ENCODE measurements at places on chromosomes 5 and 9.

DNA sequence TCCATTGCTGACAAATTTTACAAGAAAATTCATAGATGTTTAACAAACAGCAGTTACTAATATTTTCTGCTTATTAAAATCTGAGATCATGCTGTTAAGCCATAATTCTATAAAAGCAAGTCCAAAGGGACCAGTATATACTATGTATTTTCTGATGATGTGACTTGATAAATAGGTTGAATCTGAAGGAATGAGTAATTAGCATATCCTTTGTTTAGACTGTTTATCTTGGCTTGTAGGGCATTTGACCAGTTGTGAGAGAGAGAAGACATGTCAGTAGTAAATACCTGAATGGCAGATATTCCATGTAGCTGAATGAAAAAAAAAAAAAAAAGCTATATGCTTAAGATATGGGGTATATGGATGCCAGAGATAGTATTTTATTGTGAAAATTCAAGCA, 14.6 kb downstream of the CPEB4 start:
- DNase-seq = no peak

GRCh38 chr5:99000221-99000620, 71.4 kb upstream of the CHD1 start:
- DNase-seq = no peak

GRCh38 chr5:140566665-140567064, 2.0 kb downstream of the SLC35A4 start:
- DNase-seq = no peak

GRCh38 chr5:14068136-14068535, 75.0 kb upstream of the TRIO start:
- DNase-seq = no peak

DNA sequence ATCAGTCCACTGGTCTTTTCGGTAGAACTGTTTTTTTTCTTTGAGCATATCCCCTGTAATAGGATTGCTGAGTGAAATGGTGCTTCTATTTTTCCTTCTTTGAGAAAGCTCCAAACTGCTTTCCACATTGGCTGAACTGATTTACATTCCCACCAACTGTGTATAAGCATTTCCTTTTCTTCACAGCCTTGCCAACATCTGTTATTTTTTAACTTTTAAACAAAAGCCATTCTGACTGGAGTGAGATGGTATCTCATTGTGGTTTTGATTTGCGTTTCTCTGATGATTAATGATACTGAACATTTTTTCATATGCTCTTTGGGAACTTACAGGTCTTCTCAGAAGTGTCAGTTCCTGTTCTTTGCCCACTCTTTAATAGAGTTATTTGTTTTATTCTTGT, 764.7 kb downstream of the MTRR start:
- DNase-seq = no peak

DNA sequence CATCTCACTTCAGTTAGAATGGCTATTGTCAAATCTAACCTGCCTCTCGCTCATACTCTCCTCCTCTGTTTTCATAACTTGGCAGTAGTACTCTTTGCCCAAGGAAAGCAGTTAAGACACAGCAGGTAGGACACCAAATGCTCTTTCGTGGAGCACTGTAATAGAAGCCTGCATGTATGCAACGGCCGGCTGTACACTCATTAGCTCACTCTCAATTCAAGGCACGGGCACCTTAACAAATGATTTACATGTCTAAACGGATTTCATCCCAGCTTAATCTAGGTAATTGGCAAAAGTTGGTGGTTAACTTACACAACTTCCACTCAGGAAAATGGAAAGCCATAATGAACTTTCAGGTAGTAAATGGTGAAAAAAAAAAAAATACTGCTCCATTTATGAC, 14.9 kb downstream of the DEPDC1B start:
- DNase-seq = no peak

- no peak for DNase-seq
These were observed 29.3 kb downstream of the RNF20 start for GRCh38 chr9:101562966-101563365.

- DNase-seq = no peak
These were observed at the start of gene AHRR for GRCh38 chr5:321230-321725. TSS of gene AHRR (plus strand) at chr5:321714. CDS start at chr5:343903, 22,189 bp downstream.

DNA sequence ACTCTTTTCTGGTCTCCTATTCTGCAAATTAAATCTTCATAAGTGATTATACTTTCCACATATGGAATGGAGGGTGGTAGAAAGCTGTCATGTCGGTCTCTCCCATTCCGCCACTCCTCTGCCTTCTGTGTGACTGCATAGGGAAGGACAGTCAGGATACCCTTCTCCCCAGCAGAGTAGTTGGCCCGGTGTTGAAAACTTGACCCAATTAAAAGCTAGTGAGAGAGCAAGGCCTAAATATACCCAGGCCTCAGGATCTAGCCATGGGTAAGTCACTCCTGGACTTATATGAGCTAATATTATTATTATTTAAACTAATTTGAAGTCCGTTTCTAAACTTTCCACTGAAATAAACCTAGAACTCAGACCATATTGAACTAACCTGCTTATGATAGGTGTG, 194.8 kb downstream of the TSSK1B start:
- no peak for DNase-seq

- DNase-seq = no peak
These were observed 334.0 kb upstream of the PUM3 start for GRCh38 chr9:3177936-3178335.

- no peak for DNase-seq
These were observed 61.0 kb upstream of the FER start for GRCh38 chr5:108686676-108687075.

DNA sequence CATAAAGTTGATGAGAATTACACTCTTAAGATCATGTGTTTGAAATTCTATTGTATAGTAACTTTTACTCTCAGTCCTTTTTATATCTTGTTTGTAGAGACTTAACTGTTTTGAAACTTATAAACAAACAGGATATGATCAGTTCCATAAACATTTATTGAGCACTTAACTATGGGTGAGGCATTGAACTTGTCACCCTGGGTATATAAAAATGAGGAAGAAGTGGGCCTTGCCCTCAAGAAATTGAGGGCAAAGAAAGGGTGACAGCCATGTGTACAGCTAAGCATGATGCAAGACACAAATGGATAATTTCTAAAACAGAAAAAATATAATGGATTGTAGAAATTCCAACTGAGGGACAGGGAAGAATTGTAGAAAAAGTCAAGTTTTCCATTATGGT, 15.7 kb downstream of the UNC13B start:
- DNase-seq = no peak

GRCh38 chr5:141567513-141568117, 51.2 kb downstream of the DIAPH1 start:
- DNase-seq = no peak

DNA sequence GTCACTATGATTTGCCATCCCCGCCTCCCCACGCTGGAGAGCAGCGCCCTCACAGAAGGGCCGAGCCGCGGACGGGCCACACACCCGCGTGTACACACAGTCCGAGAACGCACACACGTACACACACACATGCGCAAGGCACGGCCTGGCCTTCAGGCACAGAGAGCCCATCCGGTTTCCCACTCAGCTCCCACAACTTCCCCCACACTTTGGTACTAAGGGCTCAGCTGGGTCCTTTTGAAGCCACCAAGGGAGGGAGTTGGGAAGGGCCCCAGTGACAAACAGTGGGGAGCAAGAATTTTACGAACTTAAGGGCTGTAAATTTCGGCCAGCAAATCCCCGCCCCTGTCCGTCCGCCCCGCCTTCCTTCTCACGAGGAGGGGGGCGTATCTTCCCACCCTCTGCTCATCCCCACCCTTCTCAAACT, 133.3 kb upstream of the HAND1 start:
- DNase-seq = no peak

DNA sequence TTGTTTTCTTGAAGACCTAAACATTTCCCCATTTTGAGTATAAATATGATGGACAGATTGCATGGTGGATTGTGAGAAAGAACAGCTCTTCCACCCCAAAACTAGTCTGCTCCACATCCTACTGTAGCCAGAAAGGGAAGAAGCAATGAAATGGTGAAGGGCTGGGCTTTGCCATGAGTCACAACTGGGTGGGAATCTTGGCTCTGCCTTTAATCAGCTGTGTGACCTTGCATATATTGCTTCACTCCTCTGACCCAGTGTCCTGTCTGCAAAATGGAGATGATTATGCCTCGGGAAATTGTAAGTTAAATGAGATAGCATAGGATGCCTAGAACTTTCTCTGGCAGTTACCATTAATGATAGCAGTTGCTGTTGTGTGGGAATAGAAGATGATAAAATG, 101.9 kb downstream of the PDE8B start:
- no peak for DNase-seq

DNA sequence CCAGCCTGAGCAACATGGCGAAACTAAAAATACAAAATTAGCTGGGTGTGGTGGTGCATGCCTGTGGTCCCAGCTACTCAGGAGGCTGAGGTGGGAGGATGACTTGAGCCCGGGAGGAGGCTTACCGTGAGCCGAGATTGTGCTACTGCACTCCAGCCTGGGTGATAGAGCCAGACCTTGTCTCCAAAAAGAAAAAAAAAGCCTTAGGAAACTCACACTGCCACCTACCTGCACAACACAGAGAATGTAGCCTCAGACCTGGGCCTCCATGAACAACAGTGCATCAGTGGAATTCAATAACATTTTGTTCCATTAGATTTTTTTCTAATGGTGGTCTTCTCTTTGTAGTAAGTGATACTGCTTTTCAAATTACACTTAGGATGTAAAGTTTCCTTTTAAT, 63.8 kb upstream of the RARS1 start:
- DNase-seq = no peak

DNA sequence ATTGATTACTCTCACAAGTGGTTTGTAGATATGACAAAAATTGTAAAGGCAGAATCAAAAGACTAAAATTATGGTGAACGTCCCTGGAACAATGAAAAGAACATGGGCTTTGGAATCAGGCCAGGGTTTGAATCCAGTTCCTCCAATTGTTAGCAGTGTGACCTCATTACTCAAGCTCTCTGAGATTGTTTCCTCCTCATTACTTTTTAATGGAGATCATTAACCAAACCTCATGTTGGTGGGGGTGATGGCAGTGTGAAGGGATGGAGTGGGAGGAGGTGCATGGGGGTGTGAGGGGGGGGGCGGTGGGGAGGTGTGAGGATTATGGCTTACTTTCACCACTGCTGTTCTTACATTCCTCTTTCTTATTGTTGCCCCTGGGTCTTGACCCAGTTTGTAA, 44.1 kb upstream of the FOXE1 start:
- no peak for DNase-seq

- no peak for DNase-seq
These were observed 18.9 kb upstream of the FAM174A start for GRCh38 chr5:100516285-100516684.

GRCh38 chr5:106092455-106092854, 1578.3 kb downstream of the EFNA5 start:
- no peak for DNase-seq

DNA sequence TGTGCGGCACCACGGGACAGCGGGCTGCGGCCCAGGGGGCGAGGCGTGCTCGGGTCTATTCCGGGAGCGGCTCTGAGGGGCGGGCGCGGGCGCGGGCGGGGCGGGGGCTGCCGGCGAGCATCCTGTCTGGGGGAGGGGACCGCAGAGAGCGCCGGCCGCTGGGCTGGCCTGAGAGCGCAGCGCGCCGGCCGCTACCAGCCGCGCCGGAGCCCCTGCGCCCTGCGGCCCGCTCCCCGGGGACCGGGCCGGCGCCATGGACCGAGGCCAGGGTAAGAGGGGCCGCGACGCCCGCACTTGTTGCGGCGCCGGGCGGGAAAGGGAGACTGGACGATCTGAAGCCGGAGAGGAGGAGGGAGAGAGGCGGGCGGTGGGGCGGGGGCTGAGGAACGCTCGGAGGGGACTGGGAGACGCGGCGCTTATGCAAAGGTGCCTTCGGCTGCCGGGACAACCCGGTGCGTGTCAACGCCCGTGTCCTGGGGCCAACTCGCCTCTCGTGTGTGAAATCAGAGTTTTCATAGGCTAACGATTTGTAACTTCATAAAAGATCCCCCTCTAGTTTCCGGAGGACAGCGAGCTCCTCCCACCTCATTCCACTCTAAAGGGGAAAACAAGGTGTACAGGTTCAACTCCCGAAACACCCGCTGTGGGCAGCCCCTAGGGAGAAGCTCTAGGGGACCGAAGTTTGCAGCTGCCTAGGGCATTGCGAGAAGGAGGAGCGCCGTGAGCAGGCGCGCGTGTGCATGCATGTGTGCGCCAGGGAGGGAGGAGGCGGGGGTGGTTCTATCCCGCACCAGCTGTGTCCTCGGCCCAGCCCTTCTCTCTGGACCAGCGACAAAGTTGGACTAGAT, at the start of gene AFAP1L1:
TSS of gene AFAP1L1 (plus strand) at position 144 of the 848 bp plus-strand sequence. CDS start at position 254, 110 bp downstream.
- DNase-seq = peak; percentile 77

DNA sequence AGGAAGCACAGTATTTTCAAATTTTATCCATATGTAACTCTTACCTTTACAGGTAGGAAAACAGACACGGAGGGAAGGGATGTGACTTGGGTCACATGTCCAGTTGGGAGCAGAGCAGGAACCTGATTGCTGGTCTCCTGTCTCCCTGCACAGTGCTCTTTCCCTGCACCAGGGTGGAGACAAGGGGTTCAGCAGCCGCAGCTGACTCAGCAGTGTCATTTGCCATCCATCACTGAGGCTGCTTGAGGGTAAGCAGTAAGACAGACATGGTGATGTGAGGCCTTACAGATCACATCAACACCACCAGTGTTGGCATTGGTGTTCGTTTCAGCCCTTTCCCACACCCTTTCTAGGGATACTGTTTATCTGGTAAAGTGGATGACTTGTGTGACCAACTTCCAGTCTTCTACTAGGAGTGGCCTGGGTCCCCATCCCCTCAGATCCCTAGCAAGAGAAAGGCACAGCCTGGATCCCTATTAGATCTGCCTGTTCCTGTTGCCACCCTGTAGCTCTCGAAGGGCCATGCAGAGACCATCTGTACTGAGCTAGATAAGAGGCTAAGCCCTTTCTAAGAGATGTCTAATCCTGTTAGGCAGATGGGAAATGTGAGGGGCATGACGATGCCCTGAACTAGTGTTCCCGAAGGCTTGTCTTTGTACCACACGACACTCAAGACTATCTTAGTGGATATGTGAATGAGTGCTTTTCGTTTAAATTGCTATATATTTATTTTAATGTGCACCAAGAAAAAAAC, 29.1 kb downstream of the FRMPD1 start:
- no peak for DNase-seq

- no peak for DNase-seq
These were observed 70.6 kb downstream of the IQGAP2 start for GRCh38 chr5:76473661-76474060.

- no peak for DNase-seq
These were observed 16.5 kb downstream of the KIF2A start for GRCh38 chr5:62322484-62322883.

DNA sequence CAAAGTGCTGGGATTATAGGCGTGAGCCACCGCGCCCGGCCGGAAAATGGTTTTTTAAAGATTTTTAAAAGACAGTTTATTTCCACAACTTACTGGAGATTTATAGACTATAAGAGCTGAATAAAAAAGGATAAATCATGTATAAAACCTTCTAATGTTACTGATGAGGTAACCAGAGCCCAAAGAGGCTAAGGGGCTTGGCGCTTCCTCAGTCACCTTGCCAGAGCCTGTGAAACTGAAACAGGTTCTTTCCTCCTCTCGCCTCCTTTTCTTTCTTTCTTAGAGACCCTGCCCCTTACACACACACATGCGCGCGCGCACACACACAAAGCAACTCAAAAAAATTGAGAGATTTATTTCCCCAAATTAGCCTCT, 69.8 kb downstream of the HSD17B3 start:
- DNase-seq = no peak

- DNase-seq = no peak
These were observed 89.0 kb downstream of the ANKH start for GRCh38 chr5:14782591-14782990.
